ENCODE measurements at places on chromosomes 2 and 18. TPM values are rescaled to one million over a fixed set of nuclear protein-coding genes. Genes with fewer than 3 reads are reported as not detected.

Gene C2orf15
- total RNA-seq: 7.1 TPM

Gene POTEJ
- not detected for total RNA-seq

Gene GALR1
- total RNA-seq: not detected

DNA sequence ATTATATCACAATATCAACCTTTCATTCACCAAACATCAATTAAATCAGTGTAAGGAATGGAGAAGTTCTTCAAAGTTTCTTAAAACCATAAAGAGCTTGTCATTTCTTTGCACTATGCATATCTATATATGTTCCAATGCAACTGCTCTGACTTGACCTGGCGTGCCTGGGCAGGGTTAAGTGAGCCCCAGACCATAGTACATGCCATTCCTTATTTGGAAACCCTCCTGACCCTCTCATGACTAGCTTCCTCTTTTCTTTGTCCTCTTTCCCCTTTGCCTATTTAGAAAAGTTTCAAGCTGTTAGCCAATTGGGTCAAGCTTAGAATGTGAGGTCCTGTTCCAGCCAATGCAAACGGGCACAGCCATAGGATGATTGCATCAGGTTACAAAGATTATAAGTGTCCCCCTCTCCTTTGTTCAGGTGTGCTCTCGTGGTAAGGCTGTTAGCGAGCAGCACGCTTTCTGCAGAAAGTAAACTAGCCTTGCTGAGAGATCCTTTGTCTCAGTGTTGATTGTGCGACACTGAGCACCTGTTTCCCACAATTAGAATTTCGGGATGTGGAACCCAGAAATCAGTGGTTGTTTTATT lies 78.2 kb upstream of the UXS1 start:
- DNase-seq: no peak

GRCh38 chr2:172437419-172438341 lies 10.3 kb downstream of the ITGA6 start:
- peak; percentile 31 for DNase-seq

- DNase-seq: no peak
These were observed 55.7 kb downstream of the INO80C start for GRCh38 chr18:35441857-35442595.

GRCh38 chr2:108165729-108166128 lies 74.0 kb upstream of the SULT1C3 start:
- no peak for DNase-seq

Gene SOWAHC
- 8.3 TPM for total RNA-seq

DNA sequence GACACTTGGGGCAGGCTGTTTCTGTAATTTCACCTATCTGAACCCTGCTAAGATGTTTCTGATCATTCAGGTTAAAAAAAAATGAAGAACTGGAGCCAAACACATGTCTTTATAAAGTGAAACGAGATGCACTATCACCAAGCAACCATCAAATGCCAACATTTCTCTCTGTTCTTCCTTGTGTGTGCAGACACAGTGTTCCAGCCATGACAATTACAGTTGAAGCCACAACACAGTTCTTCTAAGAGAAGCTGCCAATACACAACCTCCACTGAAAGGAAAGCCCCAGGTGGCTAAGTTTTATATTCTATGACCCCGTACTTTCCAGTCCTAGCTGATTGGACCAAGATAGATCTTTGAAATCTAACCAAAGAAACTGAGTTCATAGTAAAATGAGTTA lies 181.8 kb downstream of the RAD51AP2 start:
- DNase-seq: no peak

- DNase-seq: no peak
These were observed 28.1 kb upstream of the SCYGR2 start for GRCh38 chr2:227570615-227571014.

GRCh38 chr2:187873132-187873531 lies 318.9 kb upstream of the TFPI start:
- no peak for DNase-seq

GRCh38 chr2:85257359-85257969 lies 70.3 kb downstream of the TGOLN2 start:
- DNase-seq: no peak

DNA sequence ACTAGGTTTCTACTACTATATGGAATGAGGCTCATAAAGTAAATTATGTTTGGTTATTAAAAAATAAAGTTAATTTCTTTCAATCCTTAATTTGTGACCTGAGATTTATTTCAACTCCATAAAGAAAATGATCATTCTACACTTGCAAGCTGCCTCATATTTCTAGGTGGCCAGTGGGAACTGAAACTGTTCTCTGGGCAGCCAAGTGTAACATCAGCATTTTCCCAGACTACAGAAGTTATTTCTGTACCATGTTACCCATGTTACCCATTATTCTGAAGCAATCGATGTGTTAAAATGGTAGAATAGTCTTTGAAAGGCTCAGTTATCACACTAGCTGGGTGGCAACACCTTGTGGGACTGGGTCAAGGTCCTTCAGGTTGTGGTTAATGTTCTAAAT lies 139.3 kb upstream of the FBXO11 start:
- DNase-seq: no peak

Gene STK25
- 269 TPM for total RNA-seq

DNA sequence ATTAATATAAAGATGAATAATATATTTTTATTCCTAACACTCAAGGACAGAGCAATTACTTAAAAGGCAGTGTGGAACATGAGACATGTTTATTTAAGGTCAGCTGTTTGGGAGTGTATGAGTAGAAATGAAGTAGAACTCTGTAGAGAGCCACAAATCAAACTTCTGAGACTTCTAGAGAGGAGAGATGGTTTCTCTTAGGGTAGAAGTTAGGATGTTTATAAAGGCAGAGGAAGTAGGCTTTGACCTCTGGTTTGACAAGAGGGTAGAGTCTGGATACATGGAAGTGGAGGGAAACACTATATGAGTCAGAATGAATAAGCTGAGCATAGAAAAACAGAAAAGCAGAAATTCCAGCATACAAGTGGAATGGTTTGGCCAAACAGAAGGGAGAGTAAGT lies 262.1 kb upstream of the KLHL14 start:
- DNase-seq: no peak

Gene LIMS3
- total RNA-seq: 1.7 TPM

Gene LYPD6B
- total RNA-seq: 3.7 TPM

GRCh38 chr2:217887841-217888701 lies 114.7 kb downstream of the TNS1 start:
- DNase-seq: no peak

Gene NEU2
- total RNA-seq: not detected

DNA sequence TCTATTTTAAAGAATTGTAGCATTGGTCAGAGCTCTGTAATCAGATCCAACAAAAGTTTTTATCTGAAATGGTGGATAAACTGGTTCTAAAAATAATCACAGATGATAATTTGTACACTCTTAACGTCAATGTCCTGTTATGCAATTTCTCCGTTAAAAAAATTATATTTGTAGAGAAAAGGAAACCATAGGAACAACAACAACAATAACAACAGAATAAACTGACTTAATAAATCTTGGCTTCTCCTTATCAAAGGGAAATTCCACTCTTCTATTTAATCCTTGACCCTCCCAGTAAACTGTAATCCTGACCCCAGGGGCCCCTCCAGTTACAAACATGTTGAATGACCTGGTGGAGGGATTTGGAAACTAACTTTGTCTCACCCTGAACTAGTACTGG lies 78.6 kb upstream of the ZFP36L2 start:
- no peak for DNase-seq

DNA sequence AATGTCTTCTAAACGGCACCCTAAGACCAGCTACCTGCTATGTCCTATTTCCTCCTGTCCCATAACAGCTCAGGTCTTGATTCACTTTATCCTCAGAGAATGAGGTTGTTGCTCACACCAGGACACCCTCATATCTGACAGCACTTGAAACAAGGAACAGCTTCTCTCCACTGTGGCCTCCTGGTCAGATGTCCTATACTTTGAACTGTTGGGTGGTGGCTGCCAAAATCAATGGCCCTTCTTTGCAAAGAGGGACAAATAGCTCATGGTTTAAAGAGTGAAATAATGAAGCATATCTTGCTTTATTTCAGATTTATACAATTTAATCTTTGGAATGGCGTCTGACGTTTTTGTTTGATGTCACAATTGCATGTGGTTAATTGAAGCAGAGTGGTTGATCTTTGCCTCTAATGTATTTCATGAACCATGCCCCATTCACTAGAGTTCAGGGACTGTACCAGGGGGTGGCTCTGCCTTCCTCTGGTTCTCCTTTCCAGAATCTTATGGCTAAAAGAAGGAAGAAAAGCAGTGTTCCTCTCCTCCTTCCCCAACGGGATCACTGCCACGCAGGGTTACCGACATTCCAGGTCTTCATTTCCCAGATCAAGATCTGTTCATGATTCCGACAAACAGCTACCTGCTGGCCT lies 24.1 kb upstream of the ZCCHC2 start:
- no peak for DNase-seq

DNA sequence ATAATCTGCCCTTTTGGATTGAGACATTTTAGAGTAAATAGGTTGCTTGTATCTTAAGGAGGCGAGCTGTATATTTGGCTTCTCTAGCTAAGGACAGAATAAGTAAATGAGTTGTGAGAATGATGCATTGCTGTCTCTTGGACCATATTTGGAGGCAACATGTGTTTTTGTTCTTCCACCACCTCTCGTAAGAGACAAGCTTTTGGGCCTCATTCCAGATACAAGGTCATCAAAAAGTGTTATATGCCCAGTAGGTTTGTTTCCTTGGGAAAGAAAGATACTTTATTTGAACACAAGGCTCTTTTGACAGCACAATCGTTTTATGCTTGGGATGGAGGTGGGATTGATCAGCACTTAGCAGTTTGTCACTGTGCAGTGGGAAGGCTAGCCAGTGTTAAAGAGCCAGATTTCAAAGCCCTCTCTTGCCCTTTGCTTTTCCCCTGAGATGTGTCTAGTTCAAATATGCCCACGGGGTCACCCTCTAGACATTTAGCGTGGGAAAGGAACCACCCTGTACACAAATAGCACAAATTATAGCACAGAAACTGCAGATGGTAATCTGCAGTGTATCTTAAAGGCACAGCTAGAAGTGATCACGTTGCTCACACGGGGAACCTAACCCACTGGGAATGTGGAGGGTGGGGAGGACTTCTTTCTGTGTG lies 131.3 kb downstream of the MAP4K4 start:
- no peak for DNase-seq

DNA sequence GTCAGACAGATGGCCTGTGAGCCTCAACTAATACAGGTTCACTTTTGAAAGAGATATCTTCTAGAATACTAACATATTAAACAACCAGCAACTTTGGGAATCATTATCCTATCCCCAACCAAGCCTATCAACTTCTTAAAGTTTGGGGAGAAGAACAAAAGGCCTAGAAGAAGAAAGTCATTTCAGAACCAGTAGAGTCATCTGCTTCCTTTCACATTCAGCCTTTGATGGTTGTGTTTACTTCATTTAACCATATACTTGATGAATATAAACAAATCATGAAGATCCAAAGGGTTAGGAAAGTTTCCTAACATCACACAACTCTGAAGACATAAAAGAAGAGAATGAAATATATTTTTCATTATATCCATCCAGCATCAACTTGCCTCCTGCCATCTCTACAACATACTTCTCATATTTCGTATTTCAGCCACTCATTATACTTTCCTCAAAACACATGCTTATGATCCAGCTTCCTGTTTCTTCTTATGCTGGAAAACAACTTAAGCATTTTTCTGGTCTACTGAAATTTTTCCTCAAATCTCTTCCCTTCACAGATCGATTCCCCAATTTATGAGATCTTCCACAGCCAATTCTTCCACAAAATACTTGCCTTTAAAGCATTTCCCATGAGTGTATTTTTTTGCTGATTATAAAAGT lies 114.3 kb downstream of the CACNB4 start:
- DNase-seq: no peak

Gene SCN9A
- 8.6 TPM for total RNA-seq

GRCh38 chr18:61664419-61665084 lies 228.3 kb downstream of the RNF152 start:
- no peak for DNase-seq

DNA sequence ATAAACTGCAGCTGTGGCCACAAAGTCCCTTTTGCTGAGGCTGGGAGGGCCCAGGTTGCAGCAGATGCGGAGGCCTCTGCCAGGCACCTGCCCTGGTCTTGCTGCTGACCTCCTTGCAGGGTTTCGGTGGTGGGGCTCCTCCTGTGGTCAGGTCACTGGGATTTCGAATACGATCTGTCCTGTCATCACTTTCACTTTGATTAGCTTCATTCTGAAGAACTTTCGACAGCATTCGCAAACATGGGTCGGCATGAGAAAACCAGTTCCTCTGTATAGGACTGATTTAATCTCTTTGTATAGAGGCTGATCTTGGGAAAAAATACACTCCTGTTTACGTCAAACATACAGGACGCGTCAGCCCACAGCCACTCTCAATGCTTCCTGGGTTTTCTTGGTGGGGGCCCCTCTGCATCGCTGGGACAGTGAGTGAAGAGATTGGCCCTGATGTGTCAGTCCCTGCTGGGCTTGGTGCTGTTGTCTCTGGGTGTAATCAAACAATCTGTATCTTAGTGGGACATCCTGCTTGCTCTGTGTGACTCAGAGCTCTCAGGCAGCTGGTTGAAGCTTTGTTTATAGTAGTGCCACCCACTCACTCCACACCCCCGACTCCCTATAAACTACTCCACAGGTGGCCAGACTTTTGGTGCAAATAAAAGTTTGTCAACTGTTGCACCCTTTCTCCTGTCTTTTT lies 209.4 kb upstream of the CXCR4 start:
- peak; percentile 74 for DNase-seq

GRCh38 chr2:41598161-41598894 lies 449.5 kb upstream of the PKDCC start:
- no peak for DNase-seq

Gene DTYMK
- total RNA-seq: 15.2 TPM

Gene RAB17
- 66.0 TPM for total RNA-seq

DNA sequence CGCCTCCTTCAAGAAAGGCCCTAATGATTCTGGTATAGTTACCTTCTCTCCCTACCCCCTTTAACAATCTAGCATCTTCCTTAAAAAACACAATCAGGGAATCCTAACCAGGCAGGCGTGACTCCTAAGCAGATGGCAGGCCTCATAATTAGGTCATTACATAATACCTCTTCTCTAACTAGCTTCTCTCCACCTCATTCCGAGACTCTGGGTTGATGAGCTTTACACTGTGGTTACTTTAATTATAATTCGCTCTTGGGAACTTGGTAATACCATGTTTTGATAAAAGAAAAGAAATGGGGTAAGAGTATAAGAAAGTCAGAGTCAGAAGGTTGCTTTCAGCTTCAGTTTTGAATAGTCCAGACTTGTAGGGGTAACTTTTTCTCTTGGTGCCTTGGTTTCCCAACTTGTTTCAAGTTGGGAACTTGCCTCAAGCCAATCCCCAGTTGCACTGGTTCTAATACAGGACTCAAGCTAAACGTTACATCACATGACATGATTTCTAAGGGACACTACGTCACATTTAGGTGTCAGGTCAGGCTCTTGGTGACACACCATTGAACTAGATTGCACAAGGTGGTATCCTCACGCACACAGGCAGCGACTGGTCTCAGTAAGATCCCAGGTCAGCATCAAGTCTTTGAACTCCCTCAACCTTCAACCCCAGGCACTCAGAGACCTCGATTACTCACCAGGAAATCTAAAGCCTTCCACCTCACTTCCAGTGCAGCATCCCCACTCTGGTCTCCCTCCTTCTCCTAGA lies 59.2 kb downstream of the AAK1 start:
- DNase-seq: no peak

Gene LYG2
- total RNA-seq: not detected

Gene CARF
- 8.2 TPM for total RNA-seq

GRCh38 chr2:59586176-59586575 lies 967.3 kb downstream of the BCL11A start:
- no peak for DNase-seq

Gene RAPGEF4
- 2.8 TPM for total RNA-seq

Measured in Peyer's patch (tissue), 4 donors.